ENCODE measurements at places on chromosomes 2 and 18.

- H3K36me3 ChIP-seq, result no peaks in the 10 kb centered on the region
- no peak overlapping the region for H3K4me3 ChIP-seq
- no peak overlapping the region for H3K27ac ChIP-seq
- no peak for DNase-seq
- H3K4me1 ChIP-seq, result no peaks in the 10 kb centered on the region
Observed at GRCh38 chr18:24595561-24596031, 135.2 kb downstream of the HRH4 start.

DNA sequence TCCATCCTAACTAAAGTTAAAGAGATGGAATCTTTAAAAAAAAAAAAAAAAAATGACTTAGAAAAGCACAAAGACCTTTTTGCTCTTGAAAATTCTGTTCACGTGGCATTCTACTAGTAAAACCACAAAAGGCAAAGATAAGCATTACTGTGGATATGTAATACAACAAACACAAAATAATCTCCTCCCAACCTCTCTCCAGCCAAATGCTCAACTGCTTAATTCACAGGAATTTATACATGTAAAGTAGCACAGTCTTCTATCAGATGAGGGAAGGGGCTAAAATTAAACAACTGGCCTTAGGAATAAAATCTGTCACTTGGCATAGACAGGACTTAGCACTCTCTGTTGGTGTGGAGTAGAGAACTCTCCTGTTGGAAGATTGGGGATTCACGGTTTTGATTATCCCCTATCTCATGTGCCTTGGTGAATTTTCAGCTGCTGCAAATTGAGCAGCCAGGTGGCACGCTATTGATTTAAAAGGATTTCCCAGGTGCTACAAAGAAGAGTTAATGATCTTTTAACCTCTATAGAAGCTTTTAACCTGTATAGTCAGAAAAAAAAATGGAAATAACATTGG, 57.4 kb downstream of the ATIC start:
- H3K4me3 ChIP-seq, result no peak overlapping the region
- peaks cover 24% of the 10 kb centered on the region for H3K36me3 ChIP-seq
- no peak overlapping the region for H3K27ac ChIP-seq
- DNase-seq, result no peak

GRCh38 chr2:105388971-105389381, 9.9 kb downstream of the FHL2 start:
- no peaks in the 10 kb centered on the region for H3K27me3 ChIP-seq
- no peaks in the 10 kb centered on the region for H3K36me3 ChIP-seq
- DNase-seq, result no peak

GRCh38 chr2:224359569-224359968, 42.3 kb downstream of the FAM124B start:
- H3K4me1 ChIP-seq, result no peaks in the 10 kb centered on the region
- H3K36me3 ChIP-seq, result no peaks in the 10 kb centered on the region
- no peaks in the 10 kb centered on the region for H3K27me3 ChIP-seq

DNA sequence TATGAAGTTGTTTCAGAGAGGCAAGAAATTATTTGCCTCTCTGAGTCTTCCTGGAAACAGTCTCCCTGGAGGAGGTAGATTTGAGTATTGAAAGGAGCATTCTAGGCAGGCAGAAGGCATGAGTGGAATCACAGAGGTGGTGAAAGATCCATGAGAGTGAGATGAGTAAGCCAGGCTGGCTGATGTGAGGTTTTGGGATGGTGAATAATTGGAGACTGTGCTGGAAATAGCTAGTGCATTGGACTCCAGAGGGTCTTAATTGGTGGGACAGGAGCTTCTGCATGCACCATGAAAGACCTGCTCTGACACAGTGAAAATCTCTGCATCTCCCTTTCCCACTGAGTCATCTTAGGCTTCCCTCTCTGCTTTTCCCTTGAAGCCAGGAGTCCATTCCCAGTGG, 46.3 kb downstream of the CDC42EP3 start:
- no peaks in the 10 kb centered on the region for H3K27me3 ChIP-seq
- DNase-seq, result no peak
- no peaks in the 10 kb centered on the region for H3K4me1 ChIP-seq
- H3K36me3 ChIP-seq, result no peaks in the 10 kb centered on the region

GRCh38 chr2:206361407-206362045, 81.8 kb upstream of the ADAM23 start:
- no peak overlapping the region for H3K27ac ChIP-seq
- no peaks in the 10 kb centered on the region for H3K4me1 ChIP-seq
- DNase-seq, result no peak
- H3K4me3 ChIP-seq, result no peak overlapping the region
- no peaks in the 10 kb centered on the region for H3K36me3 ChIP-seq
- H3K27me3 ChIP-seq, result no peaks in the 10 kb centered on the region

GRCh38 chr2:55999790-56000189, 76.2 kb upstream of the EFEMP1 start:
- H3K27me3 ChIP-seq, result no peaks in the 10 kb centered on the region
- no peak overlapping the region for H3K27ac ChIP-seq
- H3K4me1 ChIP-seq, result no peaks in the 10 kb centered on the region
- no peak overlapping the region for H3K4me3 ChIP-seq
- no peaks in the 10 kb centered on the region for H3K36me3 ChIP-seq

DNA sequence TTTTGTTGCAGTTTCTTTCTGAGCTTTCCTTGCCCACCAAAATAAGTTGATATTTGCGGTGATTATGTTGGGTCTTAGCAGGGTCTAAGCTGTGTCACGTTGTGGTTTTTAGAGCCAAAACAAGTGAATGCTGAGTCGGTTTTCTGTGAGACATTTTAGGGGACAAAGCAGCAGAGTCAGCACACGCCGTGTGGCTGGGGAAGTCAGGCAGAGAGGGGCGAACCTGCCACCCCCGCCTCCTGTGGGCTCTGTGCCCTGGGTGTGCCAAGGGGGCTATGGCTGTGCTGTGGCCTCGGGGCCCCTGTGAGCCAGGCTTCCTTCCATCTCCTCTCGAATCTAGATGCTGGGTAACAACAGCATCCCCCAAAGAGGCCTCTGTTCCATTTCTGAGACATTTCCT, 30.8 kb upstream of the TMEM87B start:
- no peaks in the 10 kb centered on the region for H3K27me3 ChIP-seq
- H3K4me3 ChIP-seq, result no peak overlapping the region
- no peak overlapping the region for H3K27ac ChIP-seq
- H3K36me3 ChIP-seq, result no peaks in the 10 kb centered on the region
- DNase-seq, result no peak

- H3K4me3 ChIP-seq, result no peak overlapping the region
- H3K36me3 ChIP-seq, result no peaks in the 10 kb centered on the region
Observed at GRCh38 chr2:190482451-190482850, 52.1 kb downstream of the NEMP2 start.

Measured in mesendoderm (in vitro differentiated cells).